ENCODE measurements at places on chromosomes 6 and 20.

DNA sequence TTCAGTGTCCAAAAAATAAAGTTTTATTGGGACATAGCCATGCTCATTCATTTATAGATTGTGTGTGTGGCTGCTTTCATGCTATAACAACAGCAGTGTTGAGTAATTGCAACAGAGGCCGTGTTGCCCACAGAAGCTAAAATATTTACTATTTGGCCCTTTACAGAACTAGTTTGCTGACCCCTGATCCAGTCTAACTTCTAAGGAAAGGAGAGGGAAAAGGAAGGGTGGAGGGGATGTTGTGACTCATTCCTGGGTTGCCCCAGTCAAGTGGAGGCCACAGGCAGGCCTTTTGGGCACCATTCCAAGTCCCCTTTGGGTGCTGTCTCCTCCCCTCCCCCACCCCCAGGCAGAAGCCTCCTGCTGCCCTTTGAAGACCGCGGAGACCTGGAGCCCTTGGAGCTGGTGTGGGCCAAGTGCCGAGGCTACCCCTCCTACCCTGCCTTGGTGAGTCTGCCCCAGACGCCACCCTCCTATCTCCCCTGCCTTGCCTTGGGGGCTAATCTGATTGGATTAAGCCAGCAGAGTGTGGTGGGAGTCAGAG lies 28.4 kb downstream of the BRPF3 start:
- no peak for DNase-seq

GRCh38 chr6:47151232-47151898 lies 109.2 kb upstream of the ADGRF1 start:
- no peak for DNase-seq

GRCh38 chr20:34720266-34720665 lies 16.1 kb downstream of the TP53INP2 start:
- DNase-seq = no peak

DNA sequence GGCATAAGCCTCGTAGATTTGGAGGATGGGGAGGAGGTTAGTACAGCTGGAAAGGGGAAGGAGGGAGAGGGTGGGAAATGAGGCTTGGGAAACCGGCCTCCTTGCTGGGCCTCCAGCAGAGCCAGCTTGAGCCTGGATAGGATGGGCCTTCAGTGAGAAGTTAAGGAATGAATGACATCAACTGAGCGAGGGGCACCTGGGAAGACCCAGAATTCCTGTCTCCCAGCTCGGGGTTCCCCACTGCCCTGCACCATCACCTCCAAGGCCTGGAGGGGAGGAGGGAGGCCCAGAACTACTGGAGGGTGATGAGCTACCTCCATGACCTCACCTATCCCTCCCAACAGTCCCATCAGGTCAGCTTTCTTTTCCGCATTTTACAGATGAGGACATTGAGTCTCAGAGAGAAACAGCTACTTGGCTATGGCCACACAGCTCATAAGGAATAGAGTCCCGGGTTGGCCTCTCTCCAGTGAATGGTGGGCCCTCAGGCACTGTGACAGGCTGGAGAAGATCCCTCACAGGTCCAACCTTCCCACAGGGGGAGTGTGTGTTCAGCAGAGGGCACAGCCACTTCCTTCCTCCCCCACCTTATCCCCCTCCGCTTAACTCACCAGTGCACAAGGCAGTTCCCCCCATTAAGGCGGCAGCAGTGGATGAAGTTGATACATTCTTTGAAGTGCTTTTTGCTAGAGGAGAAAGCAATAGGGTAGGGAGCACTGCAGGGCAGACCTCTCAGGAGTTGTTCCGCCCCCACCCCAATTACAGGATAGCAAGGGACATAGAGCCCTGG lies 6.8 kb downstream of the DUSP15 start:
- DNase-seq = no peak

- no peak for DNase-seq
Measured at GRCh38 chr20:35065181-35065580, 27.4 kb downstream of the TRPC4AP start.

GRCh38 chr6:18076231-18076630 lies 46.2 kb downstream of the NHLRC1 start:
- no peak for DNase-seq

DNA sequence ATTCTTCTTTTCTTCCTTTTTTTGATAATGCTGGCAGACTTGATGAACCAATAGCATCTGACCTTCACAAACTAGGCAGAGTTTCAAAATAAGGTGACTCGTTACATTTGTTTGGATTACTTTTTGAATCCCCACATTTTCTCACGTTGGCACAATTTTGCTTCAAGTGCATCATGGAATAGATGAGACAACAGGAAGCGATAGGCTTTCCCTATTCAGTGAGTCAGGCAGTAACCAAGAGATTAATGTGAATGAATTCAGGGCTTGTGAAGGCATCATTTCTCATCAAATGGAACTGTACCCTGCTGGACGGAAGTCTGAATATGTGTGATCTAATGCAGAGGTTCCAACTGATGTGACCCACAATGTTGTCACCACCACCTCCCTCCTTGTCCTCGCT lies 10.7 kb downstream of the RFPL4B start:
- no peak for DNase-seq

GRCh38 chr20:19254956-19255355 lies 42.5 kb downstream of the SLC24A3 start:
- DNase-seq = no peak

GRCh38 chr20:3247638-3248037 lies 8.6 kb upstream of the SLC4A11 start:
- DNase-seq = no peak

GRCh38 chr20:47988676-47989075 lies 203.4 kb upstream of the SULF2 start:
- no peak for DNase-seq

DNA sequence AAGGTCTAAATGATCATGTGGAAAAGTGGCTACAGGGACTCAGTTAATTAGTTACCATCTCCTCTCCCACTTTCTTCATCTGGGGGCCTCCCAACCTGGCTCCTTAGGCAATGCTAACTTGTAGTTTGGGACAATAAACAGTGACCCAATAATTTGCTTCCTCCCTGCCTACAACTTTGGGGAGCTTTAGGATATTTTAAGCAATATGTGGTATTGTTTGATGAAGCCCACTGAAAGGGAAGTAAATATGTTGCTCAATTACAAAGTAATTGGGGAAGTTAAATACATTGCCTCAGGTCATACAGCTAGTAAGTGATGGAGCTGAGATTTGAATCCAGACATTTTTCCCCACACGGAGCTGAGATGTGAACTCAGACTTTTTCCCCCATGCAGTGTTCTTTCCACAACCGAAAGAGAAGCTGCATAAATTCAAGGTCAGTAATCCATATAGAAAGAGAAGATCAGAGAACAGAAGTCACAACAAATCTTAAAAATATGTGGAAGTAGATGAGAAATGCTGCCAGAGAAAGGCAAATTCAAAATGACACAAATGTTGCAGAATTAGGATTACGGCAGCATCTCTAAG lies 26.6 kb downstream of the ZHX3 start:
- DNase-seq = no peak

GRCh38 chr6:20777801-20778200 lies 243.5 kb downstream of the CDKAL1 start:
- DNase-seq = no peak

GRCh38 chr6:31478186-31478950 lies 19.6 kb upstream of the MICB start:
- DNase-seq = no peak

DNA sequence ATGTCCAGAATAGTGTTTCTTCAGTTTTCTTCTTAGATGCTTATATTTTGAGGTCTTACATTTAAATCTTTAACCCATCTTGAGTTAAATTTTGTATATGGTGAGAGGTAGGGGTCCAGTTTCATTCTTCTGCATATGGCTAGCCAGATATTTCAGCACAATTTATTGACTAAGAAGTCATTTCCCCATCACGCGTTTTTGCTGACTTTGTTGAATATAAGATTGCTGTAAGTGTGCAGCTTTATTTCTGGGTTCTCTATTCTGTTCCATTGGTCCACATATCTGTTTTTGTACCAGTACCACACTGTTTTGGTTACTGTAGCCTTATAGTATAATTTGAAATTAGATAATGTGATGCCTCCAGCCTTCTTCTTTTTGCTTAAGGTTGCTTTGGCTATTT lies 179.6 kb downstream of the AKAP7 start:
- no peak for DNase-seq

DNA sequence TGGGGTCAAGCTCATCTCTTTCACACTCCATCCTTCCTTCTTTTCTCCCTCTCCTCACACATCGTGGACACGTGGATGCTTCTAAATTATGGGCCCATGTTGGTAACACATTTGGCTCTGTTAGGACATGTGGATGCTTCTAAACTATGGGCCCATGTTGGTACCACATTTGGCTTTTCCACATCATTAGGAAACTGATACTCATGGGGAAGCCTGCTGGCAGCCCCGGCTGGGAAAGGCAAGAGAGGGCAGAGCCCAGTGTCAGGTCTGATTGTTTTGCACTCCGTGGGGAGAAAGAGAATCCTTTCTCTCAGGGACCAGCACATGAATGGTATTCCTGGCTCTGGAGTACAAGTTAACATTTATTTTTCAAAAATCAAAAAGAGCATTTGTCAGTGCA lies 4.0 kb upstream of the CST1 start:
- no peak for DNase-seq

DNA sequence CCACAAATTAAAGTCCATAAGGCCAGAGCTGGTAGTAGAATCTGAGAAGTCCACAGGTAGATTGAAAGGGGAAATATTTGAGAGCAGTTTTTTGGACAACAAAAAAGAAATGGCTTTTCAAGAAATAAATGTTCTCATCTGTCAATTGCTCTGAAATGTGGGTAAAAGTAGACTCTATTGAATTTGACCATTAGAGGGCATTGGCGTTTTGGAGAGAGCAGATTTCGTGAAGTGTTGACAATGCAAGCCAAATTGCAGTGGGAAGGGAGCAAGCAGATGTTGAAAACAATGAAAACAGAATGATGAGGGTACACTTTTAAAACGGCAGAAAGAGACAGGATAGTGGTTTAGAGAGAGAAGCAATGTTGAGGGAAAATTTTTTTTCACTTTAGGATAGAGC lies 149.1 kb upstream of the FAM83B start:
- no peak for DNase-seq

DNA sequence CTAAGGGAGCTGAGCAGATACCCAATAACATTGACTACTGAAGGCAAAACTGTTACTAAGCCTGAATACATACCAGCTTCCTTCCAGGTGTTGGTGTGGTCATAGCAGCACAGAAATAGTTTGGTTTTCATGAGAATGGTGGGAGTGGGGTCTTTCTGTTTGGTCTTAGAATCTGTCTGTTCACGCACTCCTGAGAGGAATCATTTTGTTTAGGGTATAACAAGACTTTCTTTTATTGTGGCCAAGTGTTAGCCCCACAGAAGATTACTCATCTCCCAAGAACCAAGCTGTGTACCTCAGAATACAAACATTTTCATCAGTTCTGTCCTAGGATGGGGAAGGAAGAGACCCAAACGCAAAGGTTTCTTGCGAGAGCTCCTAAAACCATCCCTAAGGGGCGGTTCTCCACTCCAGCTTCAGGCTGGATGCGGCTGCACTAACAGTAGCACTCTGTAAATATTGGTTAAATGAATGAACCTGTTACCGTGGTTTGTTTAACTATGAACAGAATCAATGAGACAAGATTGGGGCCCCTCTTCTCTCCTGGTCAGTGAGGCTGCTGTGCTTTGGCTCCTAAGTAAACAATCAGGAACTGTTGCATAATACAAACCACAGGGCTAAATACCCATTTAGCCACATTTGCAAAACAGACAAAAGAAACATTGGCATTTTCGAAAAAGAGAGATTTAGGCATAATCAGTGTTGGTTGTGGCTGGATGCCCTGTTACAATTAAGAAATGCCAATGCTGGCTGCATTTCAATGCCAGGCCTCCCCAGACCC lies 44.9 kb downstream of the SNAP25 start:
- no peak for DNase-seq

GRCh38 chr6:71523548-71523947 lies 234.9 kb downstream of the OGFRL1 start:
- DNase-seq = no peak

GRCh38 chr6:73030257-73030656 lies 195.0 kb downstream of the KHDC1L start:
- DNase-seq = no peak

DNA sequence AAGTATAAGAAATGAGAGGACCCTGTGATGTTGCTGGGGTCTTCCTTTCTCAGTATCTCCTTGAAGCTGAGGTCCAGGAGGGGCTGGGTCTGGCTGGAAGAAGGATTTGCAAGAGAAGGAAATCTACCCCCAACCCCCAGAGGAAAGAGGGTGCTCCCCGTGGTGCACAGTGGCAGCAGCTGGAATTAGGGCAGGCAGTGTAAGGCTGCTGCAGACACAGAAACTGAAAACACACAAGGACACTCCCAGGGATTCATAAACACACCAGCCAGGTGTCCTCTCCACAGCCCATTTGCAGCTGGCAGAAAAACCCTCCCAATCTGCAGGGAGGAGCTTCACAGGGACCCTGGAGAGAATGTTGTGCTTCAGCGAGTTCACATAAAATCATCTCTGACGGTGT lies 297.2 kb downstream of the CDH26 start:
- no peak for DNase-seq

DNA sequence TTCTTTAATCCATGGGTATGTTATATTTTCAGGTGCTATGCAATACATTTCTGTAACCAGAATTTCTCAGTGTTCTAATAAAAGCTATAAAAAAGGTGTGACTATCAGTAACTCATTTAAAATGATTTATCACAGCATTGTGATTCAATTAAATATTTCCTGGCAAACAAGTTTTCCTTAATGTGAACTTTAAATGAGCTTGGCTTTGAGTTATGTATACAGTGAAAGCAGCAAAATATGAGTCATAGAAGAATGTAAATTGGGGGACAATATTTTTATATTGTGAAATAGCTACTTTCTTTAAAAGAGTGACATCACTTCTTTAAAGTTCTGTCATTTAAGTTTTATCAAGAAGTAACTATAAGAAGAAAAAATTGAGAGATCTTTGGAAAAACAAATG lies 484.9 kb upstream of the MAN1A1 start:
- no peak for DNase-seq

DNA sequence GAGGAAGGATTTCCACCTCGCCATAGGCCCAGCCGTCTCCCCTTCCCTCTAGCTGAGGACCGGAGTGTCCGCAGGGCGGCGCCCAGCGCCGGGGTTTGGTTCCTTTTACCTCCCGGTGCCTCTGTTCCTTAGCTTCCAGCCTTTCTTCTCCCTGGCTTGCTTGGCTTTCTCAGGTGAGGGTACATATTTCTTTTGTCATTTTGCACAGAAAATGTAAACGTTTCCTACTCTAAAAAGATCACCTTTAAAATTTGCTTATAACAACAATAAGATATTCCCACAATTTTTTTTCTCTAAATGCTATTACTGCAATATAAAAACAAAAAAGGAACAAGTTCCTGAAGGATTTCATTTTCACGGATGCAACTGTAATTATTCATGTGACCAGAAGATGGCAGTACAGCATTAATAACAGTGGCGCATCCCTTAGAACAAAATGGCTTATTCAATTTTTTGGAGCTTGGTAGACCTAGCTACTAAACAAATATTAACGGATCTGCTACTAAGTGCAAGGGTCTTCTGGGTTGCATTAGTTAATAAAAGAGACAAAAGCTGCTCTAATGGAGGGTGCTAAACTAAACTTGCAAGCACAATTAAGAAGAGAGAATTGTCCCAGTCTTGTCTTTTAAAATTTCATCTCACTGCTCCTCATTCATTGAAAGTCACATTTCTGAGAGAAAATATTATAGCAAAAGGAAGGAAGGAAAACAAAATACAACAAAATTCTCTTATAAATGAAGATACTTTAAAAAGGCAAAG lies 172.9 kb downstream of the ADGRG6 start:
- no peak for DNase-seq

GRCh38 chr20:9447182-9447581 lies 67.2 kb upstream of the LAMP5 start:
- no peak for DNase-seq

All from stimulated activated CD4-positive, alpha-beta T cell treated with anti-CD3 and anti-CD28 coated beads, Interleukin-12 subunit alpha, Interleukin-12 subunit beta, amount 100 ng/mL, for 4 hours (primary cell).